GM23338 (cell line): ENCODE measurements at places on chromosomes 11 and 22.

GRCh38 chr11:63866211-63866610 lies 27.3 kb downstream of the MARK2 start:
- DNase-seq = no peak

DNA sequence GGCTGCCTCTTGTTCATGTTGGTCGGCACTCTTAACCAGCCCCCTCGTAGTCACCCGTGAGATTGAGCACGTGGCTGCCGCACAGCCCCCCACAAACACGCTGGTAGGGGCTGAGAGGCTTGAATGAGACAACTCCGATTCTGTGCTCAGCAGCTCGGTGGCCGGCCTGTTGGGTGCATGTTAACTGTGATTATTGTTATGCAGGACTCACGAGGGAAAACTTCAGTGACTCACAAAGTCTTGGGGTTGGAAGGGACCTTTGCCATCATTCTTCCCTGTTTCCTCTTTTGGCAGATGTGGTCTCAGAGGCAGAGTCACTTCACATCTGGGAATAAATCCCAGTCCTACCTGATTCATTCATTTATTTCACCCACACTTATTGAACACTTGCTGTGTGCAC lies 75.2 kb downstream of the ADAMTS15 start:
- peak; percentile 22 for DNase-seq

GRCh38 chr11:68403831-68404230 lies 56.7 kb upstream of the PPP6R3 start:
- no peak for DNase-seq

GRCh38 chr22:42623301-42623751 lies 8.6 kb upstream of the POLDIP3 start:
- DNase-seq = no peak

DNA sequence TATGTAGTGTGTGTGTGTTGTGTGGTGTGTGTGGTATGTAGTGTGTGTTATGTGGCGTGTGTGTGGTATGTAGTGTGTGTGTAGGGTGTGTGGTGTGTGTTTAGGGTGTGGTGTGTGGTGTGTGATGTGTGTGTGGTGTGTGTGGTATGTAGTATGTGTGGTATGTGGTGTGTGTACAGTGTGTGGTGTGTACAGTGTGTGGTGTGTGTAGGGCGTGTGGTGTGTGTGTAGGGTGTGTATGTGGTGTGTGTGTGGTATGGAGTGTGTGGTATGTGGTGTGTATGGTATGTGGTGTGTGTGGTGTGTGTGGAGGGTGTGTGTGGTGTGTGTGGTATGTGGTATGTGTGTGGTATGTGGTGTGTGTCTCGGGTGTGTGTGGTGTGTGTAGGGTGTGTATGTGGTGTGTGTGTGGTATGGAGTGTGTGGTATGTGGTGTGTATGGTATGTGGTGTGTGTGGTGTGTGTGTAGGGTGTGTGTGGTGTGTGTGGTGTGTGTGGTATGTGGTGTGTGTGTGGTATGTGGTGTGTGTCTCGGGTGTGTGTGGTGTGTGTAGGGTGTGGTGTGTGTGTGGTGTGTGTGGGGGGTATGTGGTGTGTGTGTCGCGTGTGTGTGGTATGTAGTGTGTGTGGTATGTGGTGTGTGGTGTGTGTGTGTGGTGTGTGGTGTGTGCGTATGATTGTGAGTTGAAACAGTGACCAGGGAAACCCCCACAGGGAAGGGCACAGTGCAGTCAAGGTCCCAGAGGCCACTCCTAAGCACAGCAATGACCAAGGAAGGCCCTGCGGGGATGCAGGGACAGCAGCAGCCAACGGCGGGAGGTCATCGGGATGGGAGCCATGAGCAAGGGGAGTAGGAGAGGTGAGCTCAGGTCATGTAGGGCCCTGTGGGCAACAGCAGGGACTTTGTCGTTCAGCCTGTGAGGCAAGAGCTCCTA lies 2.9 kb upstream of the PPP6R2 start:
- DNase-seq = peak; percentile 45

DNA sequence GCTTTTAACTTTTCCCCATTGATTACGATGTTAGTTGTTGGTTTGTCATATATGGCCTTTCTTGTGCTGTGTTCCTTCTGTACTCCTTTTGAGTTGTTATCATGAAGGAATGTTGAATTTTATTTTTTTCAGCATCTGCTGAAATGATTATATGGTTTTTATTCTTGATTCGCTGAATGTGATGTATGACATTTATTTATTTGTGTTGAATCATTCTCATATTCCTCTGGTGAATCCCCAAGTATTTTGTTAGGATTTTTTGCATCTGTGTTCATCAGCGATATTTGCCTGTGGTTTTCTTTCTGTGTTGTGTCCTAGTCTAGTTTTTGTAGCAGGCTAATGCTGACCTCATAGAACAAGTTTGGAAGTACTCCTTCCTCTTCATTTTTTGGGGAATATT lies 78.2 kb downstream of the GGT1 start:
- DNase-seq = no peak

GRCh38 chr11:107999759-108000455 lies 8.8 kb upstream of the CUL5 start:
- DNase-seq = peak; percentile 96

DNA sequence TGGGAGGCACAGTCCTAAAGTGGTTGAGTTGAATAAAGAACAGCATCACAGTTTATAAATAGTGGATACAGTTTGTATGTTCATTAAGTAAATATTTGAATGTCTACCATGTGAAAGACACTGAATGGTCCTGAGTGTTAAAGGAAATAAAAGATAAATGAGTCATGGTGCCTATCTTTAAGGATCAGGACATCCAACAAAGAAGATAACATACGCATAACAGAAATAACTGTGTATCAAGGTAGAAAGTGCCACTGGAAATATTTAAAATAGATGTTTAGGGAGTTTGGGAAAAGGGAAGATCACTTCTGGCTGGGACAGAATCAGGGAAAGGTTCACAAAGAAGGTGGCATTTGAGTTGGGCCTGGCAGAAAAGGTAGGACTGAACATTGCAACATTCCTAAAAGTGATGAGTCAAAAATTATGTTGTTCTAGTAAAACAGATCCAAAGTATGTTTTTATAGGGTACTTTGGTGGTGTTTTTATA lies 41.5 kb downstream of the CSTPP1 start:
- DNase-seq = no peak

DNA sequence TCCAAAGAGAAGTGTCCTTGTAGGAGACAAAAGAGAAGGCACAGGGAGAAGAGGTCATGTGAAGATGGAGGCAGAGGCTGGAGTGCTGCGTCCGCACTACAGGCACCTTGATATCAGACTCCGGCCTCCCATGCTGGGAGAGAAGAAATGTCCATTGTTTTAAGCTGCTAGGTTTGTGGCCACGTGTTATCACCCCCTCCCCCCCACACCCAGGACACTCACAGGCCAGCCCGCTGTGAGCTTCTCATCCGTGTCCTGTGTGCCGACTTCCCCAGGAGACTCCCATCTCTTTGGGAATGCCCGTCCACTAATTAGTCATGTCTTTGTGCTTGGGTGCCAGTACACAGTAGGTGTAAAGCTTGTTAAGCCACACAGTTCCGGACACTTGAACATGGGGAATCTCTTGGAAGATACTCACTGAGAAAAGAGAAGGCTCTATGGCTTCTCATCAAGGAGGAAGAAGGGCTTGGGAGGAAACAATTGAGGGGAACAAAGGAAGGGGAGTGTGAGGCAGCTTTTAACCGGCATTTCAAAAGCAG lies 1234.7 kb downstream of the TBC1D22A start:
- no peak for DNase-seq

DNA sequence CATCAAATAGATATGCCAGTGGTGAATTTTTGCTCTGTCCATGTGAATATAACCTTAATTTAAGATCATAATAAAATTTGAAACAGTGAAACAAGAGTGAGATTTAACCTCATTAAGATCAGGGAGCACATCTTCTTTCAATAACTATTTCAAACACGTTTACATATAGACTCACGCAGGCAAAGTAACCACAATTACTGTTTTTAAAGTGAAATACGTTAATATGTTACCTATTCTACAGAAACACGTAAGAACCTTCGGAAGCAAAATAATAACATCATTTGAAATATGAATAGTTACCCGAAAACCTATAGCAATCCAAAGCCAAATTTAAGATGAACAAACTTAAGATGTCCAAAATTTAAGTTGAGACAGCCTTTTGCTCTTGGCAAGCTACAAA lies 136.2 kb upstream of the ZC3H12C start:
- DNase-seq = no peak

DNA sequence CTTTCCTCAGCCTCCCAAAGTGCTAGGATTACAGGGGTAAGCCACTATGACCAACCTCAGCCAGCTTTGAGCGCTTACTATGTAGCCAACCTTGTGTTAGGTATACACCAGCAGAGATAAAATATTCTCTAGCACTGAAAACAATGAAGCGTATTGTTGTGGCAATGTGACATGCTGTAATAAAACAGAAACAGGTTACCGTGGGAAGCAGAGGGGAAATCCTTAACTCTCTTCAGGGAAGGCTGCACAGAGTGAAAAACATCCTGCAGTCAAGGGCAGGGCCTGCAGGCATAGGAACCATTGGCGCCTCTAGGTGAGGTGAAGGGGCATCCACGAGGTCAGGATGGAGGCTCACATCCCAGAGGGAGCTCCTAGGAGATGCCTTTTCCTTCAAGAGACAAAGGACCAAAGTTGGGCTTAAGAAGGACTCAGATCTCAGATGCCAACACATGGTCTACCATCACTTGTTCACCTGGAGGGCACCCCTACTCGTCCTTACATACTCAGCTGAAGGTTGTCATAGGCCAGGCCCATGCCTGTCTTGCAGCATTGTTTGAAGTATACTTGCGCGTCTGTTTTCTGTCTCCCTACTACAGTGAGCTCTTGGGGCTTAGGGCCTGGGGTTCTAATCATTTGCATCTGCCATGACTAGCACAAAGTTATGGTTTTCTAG lies 8.0 kb downstream of the POLD4 start:
- no peak for DNase-seq

GRCh38 chr11:115078461-115079438 lies 400.4 kb downstream of the NXPE2 start:
- no peak for DNase-seq

- DNase-seq = peak; percentile 99
Observed at GRCh38 chr22:26751217-26751616, 93.8 kb downstream of the MIAT start.

DNA sequence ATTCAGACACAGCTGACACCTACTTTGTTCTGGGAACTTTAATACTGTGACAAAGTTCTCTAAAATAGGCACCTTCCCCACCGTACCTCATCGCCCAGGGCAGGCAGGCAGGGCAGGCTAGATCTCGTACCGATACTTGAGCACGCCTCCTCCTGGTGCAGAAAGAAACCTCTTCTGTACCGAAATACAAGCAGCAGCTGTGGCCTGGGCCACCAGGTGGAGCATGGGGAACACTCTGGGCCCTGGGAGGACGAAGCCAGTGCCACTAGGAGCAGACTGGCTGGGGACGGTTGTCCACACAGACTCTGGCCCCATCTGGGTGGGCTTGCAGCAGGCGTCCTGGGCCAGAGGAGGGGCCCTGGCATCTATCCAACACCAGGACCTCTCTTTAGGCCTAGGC lies 12.8 kb downstream of the PMM1 start:
- DNase-seq = peak; percentile 95

DNA sequence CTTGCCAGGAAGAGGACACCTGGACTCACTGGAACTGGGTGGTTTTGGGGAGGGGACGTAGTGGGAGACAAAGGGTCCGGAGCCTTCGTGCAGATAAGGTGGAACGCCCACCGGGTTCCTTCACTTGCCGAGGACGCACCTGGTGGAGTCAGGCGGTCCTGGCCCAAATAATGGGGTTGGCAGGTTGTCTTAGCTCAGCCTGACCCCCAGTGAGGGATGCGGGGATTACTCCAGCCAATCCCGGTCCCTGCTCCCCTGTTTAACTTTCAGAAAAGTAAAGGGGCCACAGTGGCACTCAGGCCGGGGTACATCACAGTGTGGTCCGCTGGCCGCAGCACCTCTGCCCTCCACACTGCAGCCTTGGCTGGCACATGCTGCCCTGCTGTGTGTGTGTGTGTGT lies 18.0 kb downstream of the A4GALT start:
- peak; percentile 45 for DNase-seq

DNA sequence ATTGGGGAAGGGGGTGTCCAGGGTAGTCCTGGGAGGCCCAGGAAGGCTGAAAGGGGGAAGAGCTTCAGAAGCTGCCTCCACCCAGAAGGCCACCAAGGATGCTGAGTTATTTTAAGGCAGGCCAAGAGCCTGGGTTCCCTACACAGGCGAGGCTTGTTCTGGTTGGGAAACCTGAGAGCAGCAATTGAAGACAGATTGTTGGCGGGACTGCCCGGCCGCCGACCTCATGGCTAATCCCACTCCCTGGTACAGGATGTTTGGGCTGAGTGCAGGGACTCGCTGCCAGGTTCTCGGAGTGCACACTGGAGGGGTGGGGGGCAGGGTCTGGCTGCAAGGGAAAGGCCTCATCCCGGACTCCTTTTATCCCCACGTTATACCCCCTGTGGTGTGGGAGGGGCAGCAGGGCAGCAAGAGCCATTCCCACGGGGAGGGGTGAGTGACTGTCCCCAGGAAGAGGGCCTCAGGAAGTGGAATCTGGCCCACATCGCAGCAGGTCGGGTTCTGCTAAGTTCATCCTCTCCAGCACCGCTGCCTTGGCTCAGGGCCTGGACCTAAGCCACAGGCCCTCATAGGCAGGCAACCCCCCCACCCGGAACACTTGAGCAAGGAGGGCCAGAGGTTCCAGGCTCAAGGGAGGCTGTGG lies 43.6 kb upstream of the PRR5 start:
- no peak for DNase-seq

GRCh38 chr22:44693145-44693544 lies 8.9 kb upstream of the PRR5 start:
- DNase-seq = no peak

DNA sequence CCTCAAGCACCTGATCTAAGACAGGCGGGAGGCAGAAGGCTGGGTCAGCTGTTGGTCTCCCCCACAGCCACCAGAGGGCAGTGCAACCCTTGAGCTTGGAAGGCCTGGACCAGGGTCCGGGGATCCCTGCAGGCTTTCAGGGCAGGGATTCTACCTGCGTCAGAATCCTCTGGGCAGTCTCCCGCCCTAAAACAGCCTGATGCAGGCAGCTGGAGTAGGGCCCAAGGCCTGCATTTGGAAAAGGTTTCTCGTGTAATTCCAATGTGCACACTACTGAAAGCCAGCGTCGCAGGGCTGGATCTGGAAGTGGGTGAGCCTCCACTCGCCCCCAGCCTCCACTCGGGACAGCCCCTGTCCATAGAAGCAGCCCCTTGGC lies 31.8 kb downstream of the BID start:
- peak; percentile 95 for DNase-seq

DNA sequence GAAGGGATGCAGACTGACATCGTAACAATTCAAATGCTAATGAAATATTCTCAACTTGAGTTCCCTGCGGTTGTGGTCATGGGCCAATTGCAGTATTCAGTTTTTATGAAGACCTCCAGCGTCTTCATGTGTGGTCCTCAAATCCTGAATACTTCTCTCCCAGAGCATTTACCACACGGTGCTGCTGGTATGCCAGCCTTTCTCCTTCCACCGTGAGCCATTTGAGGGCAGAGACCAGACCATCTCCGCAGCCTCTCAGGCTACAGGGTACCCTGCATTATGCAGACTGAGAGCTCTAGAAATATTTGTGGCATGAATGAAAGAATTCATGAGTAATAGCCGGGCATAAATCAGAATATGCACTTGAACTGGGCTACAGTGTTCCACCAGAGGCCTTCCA lies 289.7 kb downstream of the ST3GAL4 start:
- DNase-seq = no peak

GRCh38 chr22:21450858-21451353 lies 16.3 kb upstream of the TMEM191C start:
- no peak for DNase-seq
